ENCODE measurements at places on chromosomes 16 and 17.

- DNase-seq = no peak
Measured at GRCh38 chr16:75025761-75026160, 26.9 kb downstream of the ZNRF1 start.

DNA sequence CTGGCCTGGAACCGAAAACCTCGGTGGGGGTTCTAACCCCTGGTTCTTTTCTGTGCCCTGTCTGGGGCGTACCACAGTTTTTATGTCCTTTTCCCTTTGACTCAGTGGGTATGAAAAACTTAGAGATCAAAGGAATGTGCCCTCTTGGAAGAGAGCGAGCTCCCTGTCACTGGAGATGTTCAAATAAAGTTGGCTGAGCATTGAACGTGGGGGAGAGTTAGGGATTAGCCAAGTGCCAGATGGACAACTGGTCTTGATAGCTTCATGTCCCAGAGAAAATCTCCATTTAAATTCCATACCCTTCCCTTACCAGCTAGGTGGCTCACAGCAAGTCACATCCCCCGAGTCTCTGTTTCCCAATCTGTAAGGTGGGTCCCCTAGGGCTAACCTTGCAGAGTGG, 9.5 kb downstream of the ADGRG1 start:
- no peak for DNase-seq

DNA sequence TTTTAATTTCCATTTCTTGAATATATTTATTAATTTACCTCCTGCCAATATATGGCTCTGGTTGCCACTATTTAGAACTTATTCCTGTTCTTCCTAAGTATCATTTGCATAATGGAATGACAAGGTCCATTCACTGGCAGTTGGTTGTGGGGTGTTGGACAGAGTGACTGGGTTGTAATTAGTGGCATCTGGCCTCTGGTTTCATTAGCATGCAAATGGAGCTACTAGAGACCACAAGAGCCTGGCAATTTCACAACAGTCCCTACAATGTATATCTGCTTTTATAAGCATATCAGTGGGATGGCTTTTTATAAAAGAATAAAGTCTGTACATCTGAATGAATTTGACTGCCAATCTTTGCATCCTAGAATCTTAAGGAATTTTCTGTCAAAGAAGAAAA, 1030.9 kb upstream of the CDH8 start:
- DNase-seq = no peak

GRCh38 chr17:73197161-73197560, 4.3 kb downstream of the COG1 start:
- DNase-seq = no peak

- DNase-seq = no peak
Measured at GRCh38 chr17:53088481-53088880, 734.2 kb upstream of the KIF2B start.

- DNase-seq = no peak
Measured at GRCh38 chr16:19389246-19389645, 28.4 kb upstream of the TMC5 start.

DNA sequence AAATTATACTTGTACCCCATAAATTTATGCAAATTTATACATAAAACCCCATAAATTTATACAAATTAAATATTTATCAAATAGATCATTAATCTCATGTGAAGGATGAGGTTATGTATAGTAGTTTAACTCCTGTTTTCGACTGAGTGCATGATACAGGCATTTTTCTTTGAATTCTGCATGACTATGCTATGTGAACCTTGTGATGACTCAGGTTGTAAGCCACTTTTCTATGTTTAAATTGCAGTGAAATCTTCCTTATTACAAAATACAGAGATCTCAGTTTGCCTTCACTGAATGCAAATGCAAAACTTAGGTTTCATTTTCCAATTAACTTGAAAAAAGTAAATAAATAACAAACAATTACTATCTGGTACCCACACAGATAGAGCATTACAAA, 843.7 kb downstream of the CDH11 start:
- DNase-seq = no peak

- no peak for DNase-seq
Measured at GRCh38 chr16:72195609-72196008, 23.7 kb upstream of the PMFBP1 start.

- no peak for DNase-seq
Measured at GRCh38 chr16:54718376-54718775, 212.3 kb upstream of the IRX5 start.

- no peak for DNase-seq
Measured at GRCh38 chr16:31429314-31429713, 1.2 kb upstream of the COX6A2 start.

DNA sequence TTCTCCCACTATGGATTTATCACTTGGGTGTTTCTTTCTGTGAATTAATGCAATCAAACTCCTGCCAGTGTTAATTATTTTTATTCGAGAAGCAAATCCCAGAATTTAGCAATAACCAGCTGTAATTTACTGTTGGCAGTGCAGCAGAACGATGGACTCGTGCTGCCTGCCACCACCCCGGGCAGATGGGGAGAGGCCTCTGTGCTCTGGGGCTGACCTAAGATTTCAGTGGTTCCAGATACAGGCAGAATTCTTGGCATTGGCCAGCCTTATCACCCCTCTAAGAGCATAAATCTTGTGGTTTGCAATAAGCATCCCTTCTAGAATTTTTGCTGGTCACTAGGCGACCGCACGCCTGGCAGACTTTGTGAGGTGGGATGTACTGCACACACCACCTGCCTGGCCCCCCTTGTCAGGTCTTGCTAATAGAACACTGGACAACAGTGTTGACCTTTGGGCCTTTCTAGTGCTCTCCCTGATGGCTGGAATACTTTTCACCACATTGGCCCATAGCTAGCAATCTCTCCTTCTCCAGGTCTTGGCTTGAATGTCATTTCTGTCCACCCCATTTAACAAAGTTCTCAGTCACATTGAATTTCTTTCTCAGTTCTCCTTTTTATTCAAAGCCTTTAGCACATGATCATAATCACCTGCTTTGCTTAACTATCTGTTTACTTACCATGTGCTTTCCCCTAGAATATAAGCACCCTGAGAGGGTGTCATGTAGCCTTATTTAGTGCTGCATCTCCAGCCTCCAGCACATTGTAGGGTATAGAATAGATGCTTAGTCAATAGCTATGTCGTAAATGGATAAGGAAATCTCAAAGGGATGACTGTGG, 122.1 kb upstream of the DYNLRB2 start:
- DNase-seq = no peak

- no peak for DNase-seq
Measured at GRCh38 chr17:31453896-31454295, 62.4 kb downstream of the RAB11FIP4 start.

DNA sequence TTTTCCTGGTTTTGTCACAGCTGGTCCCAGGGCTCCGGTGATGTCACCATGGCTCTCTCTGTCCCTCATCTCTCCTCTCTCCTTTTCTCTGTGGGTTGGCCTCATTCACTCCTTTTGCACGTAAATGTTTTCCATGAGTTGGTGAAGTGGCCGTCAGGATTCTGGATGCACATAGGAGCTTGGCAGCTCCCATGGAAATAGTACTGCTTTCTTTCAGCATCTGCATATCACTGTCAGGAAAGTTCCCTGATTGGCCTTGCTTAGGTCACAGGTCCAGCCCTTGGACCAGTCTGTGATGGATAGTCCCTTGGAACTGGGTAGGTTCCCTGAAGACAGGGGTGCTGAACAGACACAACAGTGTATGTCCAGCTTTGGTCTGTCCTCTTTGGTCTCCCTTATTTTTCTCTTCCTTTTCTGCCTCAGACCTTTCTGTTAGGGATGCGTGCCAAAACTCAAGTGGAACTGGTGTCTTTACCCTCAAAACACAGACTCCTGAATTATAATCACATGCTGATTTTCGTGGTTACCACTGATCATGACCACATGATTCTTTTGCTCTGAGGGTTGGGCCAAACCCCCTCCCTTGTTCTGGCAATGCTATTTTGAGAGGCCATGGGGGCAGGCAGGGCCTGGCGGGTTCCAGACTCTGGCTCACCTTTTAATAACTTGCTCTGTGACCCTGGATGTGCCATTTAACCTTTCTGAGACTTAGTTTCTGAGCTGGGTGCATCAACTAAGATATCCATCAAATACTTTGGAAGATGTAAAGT, 99.0 kb downstream of the MSI2 start:
- no peak for DNase-seq

DNA sequence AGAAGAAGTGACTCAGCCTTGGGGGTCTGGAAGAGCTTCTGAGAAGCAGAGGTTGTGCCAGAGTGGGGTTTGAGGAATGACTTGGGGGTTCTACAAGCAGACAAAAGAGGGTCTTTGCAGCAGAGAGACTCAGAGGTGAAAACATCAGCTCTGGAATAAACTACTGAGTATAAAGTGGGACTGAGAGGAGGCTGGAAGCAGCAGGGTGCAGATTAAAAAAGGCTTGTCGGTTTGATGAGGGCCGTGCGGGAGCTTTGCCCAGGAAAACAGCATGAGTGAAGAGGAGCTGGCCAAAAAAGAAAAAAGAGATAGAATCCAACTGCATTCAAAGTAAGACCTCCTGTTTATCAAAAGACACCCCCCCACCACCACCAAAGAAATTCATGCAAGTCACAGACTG, 13.1 kb upstream of the ACE start:
- DNase-seq = no peak

- no peak for DNase-seq
Measured at GRCh38 chr17:17186051-17186450, 20.1 kb downstream of the PLD6 start.

DNA sequence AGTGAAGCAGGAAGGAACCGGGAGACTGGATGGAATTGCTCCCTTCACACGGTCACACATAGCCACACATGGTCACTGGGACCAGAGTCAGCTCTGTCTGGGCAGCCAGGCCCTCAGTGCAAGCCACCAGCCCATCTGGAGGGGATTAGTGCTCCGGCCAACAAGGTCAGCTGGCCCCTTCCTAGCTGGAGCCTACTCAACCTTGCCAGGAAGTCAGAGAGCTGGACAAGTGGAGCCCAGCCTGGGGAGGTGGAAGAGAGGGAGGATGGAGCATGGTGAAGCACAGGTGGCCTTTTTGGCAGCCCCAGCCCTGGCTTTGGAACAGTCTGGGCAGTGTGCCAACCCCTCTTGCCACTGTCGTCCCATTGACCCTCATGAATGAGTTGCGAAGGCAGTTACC, 3.7 kb upstream of the CACNA1G start:
- no peak for DNase-seq

DNA sequence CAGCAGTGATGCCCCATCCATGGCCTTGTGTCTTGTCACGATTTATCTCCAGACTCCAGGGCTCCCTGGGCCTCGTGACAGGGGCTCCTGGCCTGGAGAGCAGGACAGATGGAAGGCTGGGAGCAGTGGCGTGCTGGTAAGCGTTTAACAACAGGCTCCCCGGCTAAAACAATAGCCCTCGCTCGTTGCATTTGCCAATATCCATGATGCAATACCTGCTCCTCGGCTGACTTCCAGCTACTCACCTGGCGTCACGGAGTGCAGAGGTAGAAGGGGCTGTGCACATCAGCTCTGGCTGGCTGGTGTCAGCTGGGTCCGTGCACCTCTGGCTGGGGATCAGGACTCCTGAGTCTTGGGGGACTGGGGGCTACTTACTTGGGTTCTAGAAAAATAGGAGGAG, 1.5 kb upstream of the BICDL2 start:
- DNase-seq = no peak

DNA sequence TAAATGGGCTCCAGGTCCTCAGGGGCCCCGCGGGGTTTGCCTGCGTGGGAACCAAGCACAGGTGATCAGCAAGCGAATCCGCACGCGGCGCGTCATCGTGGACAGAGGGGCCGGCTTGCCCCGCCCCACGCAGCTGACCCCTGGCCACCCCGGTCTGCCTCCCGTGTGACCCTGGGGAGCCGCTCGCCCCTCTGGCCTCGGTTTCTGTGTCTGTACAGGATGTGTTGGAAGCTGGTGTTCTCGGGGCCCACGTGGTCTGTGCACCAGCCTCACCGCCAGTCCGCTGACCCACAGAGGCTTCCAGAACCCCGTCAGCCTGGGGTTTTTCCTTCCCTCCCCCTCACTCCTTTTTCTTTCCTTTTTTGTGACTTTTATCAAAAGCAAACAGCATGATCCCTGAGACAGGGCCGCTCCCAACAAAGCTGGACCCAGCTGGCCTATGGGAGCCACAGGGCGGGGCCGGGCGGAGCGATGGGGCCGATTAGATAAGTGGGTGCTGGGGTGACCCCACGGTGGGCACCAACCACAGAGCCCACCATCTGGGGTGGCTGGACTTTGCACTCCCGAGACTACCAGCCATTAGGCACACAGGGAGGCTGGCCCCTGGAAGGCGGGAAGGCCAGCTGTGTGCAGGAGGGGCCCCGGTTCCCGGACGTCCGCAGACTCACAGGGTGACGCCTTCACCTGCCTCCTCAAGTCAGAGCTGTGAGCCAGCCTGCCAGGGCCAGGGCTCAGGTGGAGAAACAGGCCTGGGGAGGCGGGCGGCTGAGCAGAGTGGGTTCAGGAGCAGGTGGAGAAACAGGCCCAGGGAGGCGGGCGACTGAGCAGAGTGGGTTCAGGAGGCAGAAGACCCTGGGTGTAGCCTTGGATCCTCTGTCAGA, 56.0 kb downstream of the ZFPM1 start:
- DNase-seq = no peak

DNA sequence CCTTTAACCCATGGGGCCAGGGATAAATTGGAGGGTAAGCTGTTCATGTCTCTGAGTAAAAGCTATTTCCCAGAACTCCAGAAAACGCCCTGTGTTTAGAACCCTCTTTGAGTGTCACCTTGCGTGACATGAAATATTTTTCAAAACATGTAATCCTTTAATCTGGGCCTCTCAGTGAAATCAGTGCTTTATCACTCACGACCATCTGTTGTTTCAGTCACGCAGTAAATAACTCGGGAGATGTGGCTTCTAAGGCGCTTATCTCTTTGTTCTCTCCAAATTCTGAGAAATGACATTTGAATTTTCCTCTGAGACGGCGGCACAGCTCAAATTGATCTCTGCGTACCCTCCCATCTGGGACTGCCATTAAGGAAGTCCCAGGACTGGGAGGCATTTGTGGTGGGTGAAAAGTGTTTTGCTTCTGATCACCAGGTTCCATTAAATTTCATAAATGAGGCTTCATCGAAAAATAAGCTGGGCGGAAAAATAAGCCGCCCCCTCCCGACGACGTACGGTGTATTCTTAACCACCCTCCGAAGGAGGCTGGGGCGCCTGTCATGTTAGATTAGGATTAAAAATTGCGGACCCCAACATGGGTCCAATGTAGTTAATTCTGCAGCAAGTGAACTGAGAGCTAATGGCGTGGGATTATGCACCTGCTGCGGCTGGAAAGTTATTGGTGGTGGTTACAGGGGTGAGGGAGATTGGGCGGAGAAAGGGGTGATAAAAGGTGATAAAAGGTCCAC, 12.7 kb downstream of the WFDC1 start:
- DNase-seq = no peak

DNA sequence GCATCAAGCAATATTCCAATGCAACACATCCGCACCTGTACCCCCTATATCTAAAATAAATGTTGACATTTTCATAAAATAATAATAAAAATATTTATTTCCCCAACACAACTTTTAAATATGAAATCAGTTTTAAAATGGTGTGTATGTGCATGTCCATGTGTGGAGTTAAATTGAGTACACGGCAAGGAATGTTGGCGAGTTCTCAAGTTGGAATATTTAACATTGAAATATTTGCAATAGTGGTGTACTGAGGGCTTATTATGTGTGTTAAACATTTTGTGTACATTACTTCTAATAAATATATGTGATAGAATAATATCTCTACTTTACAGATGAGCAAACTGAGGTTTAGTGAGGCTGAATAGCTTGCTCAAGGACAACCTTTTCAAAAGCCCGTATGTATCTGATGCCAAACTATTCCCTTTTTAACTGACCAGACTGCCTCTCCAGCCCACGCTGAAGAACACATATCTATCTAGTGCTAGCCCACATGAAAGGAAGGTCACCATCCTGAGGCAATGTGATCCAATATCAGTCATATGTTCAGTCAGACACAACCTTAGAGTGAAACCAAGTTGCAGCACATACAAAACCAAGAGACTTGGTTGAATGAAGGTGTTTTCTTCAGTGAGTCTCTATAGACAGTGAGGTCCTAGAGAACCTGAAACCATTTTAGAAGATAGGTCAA, 192.2 kb upstream of the CDH11 start:
- DNase-seq = no peak
